Activated CD8-positive, alpha-beta memory T cell treated with anti-CD3 and anti-CD28 coated beads for 1 hour (primary cell): ENCODE measurements at places on chromosomes 7 and 10.

- no peak for DNase-seq
These were observed 174.4 kb downstream of the ST7 start for GRCh38 chr7:117127585-117128168.

DNA sequence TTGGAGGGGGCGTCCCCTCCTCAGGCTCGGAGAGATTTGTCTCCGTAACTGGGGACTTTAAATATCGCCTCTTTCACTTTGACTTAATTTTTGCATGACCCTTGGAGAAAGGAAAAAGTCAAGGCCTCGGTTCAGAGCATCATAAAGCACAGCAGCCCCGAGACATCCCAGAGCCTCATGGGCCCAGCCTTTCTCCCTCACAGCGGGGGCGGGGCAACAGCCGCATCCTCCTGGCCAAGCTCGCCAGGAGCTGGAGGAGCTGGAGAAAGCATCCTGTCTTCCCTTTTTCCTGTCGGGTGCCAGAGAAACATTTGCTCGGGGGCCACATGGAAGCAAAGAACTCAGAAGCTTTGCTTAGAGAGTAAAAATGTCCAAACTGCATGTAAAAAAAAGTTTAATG is 43.6 kb upstream of the DPYSL4 start:
- no peak for DNase-seq

DNA sequence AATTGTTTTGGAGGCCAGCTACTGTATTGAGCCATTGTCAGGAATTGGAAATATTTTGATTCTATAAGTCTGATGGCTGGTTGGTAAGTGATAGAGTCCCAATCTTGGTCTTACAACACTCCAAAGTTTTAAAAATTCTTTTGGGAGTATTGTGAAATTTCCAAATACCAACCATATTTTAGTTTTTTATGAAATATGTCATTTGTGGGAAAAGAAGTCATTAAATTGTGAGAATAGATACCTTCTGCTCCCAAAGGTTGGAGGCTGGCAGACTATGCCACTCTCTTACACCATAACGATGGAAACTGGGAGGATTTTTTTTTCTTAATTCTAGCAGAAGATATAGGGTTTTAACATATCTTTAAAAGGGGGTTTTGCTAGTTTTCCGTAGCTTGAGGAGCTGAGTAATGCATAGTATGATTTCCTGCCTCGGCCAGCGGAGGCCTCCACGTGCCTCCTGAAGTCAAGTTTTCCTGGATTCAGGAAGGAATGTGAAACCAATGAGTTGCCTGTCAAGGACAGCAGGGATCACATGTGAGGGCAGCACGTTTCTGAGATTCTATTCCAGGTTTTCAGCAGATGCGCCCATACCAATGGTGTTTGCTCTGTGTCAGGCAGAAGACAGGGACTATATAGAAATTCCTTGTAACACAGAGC is 92.2 kb upstream of the LAMB4 start:
- no peak for DNase-seq

GRCh38 chr10:79256264-79256806 is 90.9 kb upstream of the PPIF start:
- DNase-seq, result no peak

DNA sequence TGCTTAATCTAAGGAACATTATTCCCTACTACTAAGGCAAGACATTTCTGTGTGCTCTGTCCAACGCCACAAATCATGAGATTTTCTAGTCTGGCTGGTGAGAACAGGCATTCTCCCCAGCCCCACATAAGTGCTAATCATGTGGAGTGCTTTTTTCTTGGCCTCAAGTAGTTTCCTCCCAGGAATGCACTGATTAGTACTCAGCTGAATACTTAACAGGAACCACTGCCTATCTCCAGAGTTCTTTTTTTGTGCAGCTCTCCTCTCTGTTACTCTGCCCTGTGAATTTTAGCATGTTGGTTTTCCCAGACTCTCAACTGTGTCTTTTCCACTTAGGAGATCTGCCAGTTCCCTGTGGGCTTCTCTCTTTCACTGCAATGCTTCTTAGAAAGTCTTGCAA is 1098.5 kb upstream of the LRRTM3 start:
- no peak for DNase-seq

DNA sequence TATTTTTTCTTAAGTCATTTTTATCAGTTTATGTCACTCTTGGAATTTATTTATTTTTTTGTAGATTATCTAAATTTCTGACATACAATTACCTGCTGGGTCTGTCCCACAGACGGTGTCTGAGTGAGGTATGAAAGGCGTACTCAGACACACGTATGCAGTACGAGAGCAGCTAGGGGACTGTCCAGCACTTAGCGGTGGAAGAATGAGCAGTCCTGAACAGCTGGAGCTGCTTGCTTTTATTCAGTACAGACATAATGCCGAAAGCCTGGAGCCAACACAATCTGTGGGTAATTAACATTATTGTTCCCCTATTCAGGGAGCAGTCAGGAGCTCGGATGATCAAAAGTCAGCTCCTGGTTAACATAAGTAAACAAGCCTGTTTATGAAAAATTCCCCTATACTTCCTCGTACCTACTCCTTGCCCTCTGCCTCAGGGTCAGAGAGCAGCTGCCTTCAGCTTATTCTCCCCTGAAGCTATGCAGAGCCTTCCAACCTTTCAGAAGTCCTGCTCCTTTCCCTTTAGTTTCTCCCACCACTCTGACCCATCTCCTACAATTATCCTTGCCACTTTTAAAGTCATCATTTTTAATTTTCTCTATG is 488.0 kb upstream of the POM121L12 start:
- DNase-seq, result no peak

DNA sequence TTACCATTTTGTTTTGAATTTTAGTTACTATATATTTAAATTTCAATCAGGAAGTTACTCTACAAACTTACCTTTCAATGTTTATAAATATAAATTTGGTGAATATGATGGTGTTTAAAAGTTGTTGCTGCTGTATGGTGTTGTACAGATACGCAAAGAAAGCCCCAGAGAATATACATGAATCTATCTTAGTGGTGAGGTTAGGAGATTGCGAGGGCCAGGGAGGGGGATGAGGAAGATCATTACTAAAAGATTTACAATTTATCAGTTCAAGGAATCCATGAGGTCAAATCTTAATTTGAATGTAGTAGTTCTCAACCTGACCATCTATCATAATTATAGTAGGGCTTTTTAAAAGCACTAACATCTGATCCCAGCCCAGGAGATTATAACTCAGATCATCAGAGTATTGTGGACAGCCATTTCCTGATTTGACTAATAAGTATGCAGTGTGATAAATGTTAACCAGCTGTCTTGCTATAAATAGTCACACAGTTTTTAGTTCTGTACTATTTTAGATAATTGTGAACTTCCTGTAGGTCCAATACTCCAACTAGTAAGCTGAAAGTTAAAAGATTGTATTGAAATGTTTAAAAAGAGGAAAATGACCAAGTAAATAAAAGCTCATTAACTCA is 23.6 kb downstream of the FAM3C start:
- DNase-seq, result no peak
